ENCODE measurements at places on chromosomes 6 and 20.

DNA sequence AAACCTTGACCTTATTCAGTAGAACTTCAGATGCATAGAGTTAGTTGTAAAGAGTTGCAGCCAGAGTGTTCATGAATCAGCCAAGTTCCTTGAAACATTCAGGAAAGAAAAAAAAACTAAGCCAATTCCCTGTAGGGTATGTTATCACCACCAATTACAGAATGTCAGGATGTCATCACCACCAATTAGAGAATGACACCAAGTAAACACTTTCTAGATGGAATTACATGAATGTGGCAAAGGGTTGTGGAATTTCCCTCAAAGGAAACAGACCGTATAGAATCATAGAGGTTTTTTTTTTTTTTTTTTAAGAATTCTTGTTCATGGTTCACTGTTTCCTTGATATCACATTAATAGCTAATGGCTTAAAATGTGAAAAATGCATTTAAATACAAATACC, 472.1 kb upstream of the RNF217 start:
- no peak for DNase-seq

GRCh38 chr6:14231501-14232280, 114.1 kb downstream of the CD83 start:
- no peak for DNase-seq

- no peak for DNase-seq
Observed at GRCh38 chr20:12159261-12159660, 241.6 kb downstream of the BTBD3 start.

GRCh38 chr20:38181971-38182370, 16.9 kb upstream of the TGM2 start:
- DNase-seq = no peak

GRCh38 chr6:16770701-16771569, 9.7 kb upstream of the ATXN1 start:
- no peak for DNase-seq

DNA sequence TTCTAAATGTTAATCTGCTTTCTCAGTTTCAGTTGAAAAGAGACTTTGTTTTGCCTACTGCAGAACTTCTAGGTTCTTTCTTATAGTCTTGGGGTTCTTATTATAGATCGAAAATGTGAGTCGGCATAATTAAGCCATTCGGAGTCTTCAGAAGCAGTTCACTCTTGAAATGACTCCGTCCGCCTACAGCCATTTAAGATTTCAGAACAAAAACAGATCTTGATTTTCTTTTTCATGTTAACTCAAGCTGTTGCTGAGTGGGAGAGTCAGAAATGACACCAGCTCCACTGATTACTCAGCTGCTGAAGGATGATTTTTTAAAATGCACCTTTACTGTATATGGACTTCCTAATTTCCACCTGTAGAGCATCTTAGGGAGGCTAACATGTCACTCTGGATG, 15.9 kb downstream of the PRDM1 start:
- DNase-seq = no peak

DNA sequence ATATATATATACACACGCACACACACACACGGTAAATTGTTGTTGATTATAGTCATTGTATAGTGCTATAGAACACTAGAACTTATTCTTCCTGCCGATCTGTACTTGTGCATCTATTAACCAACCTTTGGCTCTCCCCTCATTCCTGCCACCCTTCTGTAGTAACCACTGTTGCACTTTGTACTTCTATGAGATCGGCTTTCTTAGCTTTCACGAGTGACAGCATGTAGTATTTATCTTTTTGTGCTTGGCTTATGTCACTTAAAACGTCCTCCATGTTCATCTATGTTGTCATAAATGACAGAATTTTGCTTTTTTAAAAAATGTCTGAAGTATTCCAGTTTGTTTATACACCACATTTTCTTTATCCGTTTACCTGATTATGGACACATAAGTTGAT, 20.9 kb upstream of the DYNLRB1 start:
- no peak for DNase-seq

DNA sequence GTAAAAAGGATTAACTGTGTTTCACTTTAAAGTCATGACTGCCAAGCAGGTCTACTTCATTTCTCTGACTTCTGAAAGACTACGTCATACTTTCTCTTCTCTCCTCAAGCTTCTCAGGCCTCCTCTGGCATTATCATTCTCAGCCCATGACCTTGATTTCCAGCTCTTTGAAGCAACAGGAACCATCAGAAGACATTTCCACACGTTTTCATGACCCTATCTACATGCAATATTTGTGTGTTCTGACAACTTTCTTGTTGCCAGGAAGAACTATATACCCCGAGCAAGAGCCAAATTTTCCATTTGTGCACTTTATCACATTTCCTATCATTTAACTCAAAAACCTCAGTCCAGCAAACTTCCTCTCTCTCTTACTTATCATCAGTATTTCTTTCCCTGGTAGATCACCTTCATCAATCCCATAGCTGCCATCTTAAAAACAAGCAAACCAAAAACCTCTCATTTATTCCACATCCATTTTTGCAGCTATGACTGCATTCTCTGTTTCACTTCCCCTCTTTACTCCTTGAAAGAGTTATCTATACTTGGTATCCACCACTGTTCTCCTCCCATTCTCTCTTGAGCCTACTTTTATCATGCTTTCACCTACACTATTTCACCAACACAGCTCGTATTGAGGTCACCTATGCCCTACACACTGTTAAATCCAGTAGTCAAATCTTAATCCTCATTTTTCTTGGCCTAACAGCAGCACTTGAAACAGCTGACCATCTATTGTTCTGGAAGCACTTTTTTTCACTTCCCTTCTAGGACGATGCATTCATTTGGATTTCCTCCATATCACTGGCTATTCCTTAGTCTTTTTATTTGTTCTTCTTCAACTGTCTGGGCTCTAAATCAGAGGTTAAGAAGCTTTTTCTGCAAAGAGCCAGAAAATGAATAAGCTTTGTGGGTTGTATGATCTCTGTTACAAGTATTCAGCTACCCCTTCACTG, 47.1 kb downstream of the STX7 start:
- DNase-seq = no peak

- no peak for DNase-seq
Observed at GRCh38 chr6:31304683-31305082, 32.8 kb upstream of the HLA-C start.

- no peak for DNase-seq
Observed at GRCh38 chr6:144265390-144265789, 19.7 kb upstream of the UTRN start.
